ENCODE measurements at places on chromosomes 16 and 17.

DNA sequence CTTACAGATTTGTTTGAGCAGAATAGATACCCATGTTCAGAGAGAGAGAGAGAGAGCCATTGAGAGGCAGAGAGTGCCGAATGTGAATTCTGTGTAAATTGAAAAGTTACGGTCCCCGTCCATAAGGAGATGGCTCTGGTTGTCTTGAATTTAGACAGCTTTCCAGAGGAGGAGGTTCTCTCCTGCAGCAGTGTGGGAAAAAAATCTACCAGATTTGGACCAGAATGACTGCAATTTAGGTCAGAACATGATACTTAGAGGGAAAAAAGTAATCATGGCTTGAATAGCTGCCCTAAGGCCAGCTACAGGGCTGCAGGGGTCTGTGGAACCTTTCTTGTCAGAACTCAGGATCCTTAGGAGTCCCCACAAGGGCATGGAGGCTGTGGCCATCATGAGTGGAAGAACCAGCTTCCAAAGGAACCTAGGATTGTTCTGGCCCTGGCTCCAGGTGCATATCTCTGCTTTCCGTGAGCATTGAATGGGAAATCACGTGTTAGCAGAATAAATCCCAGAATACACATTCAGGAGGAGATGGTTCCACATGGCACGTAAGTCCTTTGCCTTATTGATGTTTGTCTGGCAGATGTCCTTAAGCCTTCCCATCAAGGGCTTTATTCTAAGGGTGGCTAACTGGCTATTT, 13.0 kb downstream of the PITPNC1 start:
- no peak for DNase-seq

DNA sequence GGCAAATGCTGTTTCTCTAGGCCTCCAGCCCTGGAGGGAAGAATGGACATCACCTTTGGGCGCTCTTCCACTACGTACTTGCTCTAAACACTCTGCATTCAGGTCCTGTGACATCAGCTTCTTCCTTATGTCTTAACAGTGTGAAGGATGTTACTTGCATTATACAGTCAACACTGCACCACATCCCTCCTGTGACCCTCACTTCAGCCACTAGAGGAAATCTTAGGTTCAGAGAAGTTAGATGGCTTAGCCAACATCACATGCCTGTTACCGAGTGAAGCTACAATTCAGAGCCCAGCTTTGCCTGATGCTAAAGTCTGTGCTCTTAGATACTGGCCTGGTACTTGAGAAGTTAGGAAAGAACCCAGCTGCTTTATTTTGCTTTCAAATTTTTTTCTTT, 18.3 kb downstream of the UBFD1 start:
- no peak for DNase-seq

DNA sequence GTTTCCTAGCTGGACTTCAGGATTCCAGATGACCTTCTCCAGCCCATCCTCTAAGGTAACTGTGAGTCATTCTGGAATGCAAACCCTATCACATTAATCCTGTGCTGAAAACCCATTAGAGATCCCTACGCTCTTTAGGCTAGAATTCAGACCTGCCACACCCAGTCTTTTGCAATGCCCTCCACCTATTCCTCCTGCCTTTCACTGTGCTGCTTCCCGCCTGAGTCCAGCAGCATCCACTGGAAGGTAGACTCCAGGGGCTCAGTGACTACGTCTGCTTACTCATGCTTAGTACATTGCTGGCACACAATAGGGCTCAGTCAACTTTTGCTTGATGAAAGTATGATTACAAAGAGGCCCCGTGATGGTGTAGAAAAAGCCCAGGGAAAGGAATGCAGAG, 121.1 kb downstream of the SPACA3 start:
- DNase-seq, result no peak

GRCh38 chr16:3745751-3746355, 28.5 kb upstream of the TRAP1 start:
- DNase-seq, result no peak

DNA sequence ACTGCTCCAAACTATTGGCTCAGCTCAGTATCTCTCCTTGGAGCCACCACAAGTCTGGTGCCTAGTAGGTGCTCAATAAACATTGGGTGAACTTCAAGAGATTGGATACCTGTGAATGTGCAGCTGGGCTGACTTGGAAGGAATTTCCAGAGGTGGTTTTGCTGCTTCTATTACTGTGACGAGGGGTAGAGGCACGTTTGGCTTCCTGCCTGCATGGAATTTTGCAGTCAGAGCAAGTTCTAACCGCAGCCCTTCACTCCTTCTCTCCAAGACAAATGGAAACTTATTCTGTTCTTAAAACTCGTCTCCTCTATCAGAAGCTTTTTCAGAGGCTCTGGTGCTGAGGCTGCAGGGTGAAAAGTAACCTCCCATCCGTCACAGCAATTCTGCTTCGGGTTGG, 342.5 kb downstream of the CPPED1 start:
- no peak for DNase-seq

DNA sequence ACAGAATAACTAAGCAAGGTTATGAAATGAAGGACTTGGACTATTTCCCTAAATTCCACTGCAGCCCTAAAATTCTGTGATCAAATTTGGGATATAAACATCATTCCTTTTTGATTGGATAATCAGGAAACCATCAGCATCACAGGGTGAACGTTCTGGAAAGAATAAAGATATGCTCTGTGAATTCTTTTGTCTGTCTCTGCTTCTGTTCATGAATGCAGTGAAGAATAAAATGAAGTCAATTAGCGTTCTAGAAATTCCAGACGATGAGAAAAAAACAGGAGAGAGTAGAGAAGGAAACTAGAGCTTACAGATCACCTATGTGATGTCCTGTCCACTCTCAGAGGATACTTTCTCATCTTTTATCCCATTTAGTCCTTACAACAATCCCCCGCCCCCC, 295.1 kb upstream of the SOX9 start:
- DNase-seq, result no peak

Measured in suppressor macrophage treated with lipopolysaccharide for 4 hours (primary cell).